CD4-positive, alpha-beta T cell treated with Interleukin-2 at 100 ng/mL for 4 hours (primary cell): ENCODE measurements at places on chromosomes 16 and 17.
A peak's percentile ranks its signal among the peaks of the same experiment; 100 is the strongest.

DNA sequence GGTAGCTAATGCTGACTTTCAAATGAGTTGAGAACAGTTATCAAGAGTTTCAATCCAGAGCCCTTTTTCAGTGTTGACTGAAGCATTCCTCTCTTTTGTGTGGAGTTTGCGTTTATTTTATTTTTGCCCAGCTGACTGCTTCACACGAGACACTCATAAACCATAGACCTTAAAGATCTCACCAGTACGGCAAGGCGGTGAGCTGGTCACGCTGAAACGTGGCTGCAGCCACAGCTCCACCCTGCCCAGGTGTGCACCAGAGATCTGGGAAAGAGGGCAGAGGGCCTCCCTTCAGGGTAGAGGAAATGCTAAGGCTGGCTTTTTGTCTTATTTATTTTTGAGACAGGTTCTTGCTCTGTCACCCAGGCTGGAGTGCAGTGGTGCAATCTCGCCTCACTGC lies 112.2 kb downstream of the AATF start:
- DNase-seq: no peak

DNA sequence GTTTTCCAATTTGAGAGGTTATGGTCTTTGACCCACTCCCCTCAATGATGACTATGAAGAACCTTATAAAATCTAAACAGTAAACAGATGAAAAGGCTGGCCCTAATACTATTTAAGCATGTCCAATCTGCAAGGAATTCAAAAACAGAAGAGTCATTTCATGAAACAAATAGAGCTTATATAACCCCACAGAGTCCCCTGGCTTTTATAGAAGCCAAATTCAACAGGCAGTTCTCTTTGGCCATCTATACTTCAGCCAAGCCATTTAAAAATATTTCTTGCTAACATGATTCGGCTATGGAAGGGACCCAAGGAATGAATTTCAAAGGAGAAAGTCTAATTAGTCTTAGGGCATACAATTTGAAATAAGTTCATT lies 43.4 kb downstream of the SPOP start:
- DNase-seq: no peak

- DNase-seq: no peak
Observed at GRCh38 chr17:29038085-29038795, 4.7 kb upstream of the PIPOX start.

DNA sequence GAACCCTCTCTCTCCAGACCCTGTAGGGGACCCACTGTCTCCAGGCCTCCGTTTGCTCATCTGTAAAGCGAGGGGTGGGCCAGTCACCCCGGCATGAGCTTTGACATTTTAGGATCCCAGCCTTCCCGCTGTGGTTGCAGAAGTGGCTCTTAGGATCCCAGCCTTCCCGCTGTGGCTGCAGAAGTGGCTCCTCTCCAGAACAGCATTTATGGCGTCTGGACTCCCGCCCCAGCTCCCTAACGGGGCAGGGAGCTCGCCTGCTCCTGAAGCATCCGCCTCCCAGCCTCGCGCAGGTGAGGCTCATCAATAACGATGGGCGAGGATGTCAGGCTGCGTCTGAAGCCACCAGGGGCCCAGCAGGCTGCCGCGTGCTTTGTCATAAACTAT lies 222.3 kb upstream of the TNRC6C start:
- no peak for DNase-seq

- DNase-seq: no peak
Observed at GRCh38 chr17:43094129-43094835, 30.9 kb downstream of the BRCA1 start.

DNA sequence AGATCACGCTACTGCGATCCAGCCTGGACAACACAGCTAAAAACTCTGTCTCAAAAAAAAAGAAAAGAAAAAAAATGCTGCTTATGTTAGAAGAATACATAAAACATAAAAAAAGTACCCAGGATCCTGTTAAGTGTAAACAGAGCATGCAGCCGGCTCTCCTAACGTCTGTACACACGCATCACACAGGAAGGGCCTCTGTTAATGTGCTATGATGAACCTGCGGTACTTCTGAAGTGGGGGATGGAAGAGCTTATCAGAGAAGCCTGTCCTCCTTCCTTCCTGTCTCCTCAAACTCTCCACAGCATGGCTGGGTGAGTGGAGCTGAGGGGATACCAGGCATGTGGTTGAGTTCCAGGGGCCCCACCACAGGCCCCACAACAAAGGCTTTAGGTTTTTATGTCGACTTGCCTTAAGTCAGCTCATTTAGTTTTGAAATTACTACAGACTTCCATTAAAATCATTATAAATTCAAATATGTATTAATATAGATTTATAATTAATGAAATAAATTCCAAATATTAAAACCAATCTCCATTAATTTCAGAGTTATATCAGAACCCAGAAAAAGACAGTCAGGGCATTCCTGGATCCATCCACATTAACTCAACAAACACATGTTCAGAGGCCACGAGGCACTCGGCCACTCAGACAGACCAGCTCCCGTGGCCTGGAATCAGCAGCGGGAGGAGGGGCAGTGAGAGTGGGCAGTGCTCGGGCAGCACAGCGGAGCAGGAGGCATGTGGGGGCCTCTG lies 11.7 kb downstream of the CCDC57 start:
- peak; percentile 73 for DNase-seq

- no peak for DNase-seq
Observed at GRCh38 chr17:75807861-75808260, 23.3 kb downstream of the UNK start.

DNA sequence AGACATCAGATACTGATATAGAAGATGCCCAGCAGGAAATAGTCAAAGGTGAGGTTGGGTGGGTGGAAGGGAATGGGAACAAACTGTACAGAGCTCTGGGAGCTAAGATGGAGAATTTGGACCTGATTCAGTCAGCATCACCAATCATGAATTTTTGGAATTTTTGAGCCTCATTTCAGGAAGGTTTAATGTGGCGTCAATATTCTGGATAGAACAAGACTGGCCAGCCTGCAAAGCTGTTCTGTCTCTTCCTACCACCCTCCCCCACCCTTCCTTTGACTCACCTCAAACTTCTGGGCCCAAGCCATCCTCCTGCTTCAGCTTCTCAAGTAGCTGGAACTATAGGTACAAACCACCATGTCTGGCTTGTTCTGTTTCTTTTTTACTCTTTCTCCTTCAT lies 32.6 kb downstream of the CTCF start:
- peak; percentile 6 for DNase-seq

DNA sequence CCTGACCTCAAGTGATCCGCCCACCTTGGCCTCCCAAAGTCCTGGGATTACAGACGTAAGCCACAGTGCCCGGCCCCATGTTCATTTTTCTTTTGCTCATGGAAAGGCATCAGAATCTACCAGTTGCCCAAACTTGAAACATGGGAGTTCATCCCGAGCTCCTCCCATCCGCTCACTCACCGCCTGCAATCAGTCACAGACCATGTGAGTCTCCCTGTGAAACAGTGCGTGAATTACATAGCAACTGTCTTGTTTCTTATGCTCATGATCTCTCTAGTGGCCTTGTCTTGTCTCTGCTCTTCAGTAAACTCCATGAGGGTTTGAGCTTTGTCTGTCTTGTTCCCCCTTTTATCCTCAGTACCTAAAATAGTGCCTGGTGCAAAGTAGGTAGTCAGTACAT lies 52.1 kb upstream of the TNRC6A start:
- DNase-seq: no peak

DNA sequence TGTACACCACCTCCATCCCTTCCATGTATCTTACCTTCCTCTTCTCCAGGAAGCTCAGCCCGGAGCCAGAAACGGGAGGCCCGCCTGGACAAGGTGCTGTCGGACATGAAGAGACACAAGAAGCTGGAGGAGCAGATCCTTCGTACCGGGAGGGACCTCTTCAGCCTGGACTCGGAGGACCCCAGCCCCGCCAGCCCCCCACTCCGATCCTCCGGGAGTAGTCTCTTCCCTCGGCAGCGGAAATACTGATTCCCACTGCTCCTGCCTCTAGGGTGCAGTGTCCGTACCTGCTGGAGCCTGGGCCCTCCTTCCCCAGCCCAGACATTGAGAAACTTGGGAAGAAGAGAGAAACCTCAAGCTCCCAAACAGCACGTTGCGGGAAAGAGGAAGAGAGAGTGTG lies 756 bp upstream of the MVP start:
- DNase-seq: no peak

DNA sequence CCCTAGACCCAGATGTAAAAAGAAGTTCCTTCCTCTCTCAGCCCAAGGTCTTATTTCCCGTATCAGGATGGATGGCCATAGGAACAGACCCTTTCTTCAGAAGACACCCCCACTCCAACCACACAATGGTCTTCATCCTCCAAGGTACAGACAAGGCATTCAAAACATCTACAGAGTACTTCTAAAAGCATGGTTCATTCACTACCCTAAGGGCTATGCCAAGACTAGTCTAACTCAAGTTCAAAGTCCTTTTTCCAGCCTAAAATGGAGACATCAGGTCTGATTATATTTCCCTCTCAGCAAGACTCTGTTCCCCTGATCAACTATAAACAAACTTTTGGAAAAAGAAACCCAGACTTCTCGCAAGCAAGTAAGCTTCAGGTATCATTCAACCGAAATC lies 388.9 kb downstream of the NPIPA8 start:
- no peak for DNase-seq

GRCh38 chr17:27485716-27486495 lies 29.7 kb downstream of the KSR1 start:
- DNase-seq: no peak

- no peak for DNase-seq
Observed at GRCh38 chr17:30996486-30996885, 25.6 kb downstream of the RNF135 start.

DNA sequence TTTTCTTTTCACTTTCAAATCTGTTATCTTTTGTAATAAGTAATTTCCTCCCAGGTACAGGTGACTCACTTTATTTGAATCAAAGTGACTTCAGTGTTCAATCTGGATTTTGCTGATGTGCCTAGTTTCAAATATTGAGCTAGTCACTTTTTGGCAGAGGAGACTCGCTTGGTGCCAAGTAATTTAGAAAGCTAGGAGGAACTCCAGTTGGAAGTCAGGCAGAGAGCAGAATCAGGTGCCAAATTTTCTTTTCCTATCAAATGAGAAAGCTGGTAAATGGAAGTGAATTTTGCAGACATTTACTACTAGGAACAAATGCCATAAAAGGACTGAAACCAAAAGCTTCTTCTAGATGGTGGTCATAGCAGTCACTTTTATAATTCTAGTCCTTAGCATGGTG lies 656.0 kb upstream of the KIF2B start:
- DNase-seq: no peak

DNA sequence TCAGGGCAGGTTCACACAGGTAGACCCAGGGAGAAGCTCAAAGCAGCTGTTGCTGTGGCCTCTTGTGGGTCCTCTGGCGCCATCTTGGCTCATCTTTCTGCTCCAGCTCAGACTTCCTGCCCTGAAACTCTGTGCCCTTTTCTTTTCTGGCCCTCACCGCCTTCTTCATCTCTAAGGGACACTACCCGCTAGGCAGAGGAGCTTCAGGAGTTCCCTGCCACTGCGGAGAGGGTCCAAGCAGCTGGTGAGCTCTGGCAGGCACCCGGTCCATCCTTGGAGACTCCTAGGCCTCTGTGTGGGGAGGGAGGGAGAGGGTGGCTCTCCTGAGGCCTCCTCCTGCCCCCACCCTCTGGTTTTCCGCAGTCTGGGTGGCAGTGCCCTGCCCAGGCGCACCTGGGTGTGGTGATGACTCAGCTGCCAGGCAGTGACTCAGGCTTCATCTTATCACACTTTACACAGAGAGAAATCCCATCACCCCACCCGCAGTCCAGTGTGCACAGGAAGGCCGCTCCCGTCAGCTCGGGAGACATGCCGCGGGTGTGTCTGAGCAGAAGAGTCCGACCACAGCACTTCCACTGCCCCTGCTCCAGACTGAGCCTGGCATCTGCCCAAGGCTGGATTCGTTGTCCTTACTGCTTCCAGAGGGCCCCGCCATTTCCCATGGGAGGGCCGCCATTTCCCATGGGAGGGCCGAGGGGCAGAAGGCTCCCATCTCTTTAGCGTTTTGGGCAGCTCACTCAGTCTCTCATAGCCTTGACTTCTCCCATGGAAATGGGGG lies 7.3 kb downstream of the NT5C start:
- peak; percentile 81 for DNase-seq

DNA sequence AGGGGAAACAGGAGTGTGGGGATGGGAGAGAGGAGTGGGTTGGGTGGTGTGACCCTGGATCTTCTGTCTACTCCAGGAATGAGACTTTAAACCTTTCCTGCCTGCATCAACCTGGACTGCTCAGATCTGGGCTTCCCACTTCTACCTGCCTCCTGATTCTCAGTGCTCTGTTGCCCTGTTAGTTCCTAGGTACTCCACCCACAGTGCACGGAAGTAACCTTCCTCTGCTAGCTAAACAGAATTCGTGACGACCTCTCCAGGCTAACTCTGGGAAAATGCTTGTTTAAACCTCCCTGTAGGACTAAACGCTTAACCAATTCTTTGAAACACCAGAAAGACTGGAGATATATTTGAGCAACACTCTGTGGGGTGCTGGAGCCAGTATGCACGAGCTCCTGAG lies 83.4 kb upstream of the CLEC3A start:
- no peak for DNase-seq

DNA sequence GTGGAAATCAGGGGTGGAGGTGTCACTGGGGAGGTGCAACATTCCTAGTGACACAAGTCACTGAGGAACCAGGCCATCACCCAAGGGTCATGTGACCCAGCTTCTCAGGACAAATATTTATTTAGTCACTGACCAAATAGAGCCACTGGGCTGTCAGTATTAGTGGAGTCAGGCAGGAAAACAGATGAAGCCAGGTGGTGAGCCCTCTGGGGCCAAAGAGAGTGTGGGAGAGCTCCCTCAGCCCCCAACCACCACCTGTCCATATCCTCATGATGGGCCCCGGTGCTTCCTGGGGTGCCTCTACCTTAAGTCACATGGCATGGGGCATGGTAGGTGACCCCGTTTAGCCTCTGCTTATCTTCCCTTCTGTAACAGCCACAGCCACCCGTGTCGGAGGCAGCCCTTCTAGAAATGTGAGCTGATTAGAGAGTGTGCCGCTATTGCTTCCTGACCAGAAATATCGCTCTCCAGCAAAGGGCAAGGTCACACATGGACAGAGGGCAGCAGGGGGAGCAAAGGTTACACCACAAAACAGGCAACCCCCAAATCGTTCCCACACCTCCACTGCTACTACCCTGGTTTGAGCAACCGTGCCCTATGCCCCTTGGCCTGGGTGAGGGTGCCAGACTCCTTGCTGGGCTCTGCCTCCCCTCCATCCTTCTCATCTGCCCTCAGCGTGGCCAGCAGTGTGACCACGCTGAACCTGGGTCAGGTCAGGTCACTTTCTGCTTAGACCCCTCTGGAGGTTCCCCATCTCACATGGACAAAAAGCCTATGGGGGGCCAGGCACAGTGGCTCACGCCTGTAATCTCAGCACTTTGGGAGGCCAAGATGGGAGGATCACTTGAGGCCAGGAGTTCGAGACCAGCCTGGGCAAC lies 8.6 kb upstream of the AKTIP start:
- DNase-seq: no peak

- DNase-seq: no peak
Observed at GRCh38 chr17:72284806-72285205, 164.0 kb downstream of the SOX9 start.

- DNase-seq: no peak
Observed at GRCh38 chr16:3798838-3799237, 81.5 kb upstream of the TRAP1 start.
